ENCODE measurements at places on chromosomes 11 and 22.

GRCh38 chr11:92819830-92820229, 149.6 kb upstream of the MTNR1B start:
- DNase-seq, result no peak

GRCh38 chr22:44538051-44538450, 40.0 kb upstream of the RTL6 start:
- DNase-seq, result peak; percentile 3

- DNase-seq, result no peak
Measured at GRCh38 chr11:57656885-57657193, 723 bp upstream of the CLP1 start.

DNA sequence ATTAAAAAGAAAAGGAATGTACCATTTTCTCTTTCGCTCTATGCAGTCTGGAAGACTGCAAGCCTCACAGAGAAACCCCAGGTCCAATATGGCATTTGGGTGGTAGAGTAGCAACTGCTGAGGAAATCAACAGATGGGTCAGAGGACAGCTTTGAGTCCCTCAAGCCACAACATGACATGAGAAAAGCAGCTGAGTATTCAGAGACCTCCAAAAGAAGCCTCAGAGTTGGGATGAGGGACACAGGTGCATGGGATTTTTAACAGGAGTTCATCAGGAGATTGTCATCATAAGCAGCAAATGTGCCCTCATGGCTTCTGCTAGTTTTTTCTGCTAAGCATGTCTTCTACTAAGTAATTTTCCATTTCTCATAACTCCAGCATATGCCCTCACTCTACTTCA, 111.6 kb downstream of the BLID start:
- no peak for DNase-seq

DNA sequence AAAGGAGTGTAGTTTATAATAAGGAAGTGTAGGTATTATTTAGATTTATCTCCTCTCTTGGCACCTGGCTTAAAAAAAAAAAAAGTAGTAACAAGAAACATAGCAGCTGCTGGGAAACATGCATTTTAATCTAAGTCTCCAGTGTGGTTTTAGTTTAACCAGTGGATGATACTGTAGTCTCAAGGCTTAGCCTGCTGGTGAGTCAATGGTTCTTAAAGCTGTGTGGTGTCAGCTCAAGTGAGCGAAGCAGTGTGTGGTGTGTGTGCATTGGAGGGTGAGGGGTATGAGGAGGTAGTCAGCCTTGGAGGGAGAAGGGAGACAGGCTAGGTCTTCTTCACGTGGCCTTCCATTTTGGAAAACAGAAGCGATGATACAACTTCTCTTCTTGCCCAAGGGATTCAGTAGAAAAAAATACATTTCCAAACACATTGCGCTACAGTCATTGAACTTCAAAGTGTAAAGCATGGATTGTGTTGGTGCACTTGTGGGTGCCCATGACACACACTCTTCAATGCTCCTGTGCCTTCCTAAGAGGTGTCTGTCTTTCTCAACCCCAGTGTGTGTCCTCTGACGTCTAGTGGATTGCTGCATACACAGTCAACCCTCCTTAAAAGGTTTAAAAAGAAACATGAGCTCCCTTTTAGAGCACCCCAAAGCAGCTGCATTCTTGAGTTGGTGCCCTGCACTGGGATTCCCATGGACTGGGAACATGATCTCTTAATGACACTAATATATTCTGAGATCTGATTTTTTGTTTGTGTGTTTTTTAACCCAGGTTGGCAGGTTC, 40.1 kb downstream of the ZBTB16 start:
- no peak for DNase-seq

DNA sequence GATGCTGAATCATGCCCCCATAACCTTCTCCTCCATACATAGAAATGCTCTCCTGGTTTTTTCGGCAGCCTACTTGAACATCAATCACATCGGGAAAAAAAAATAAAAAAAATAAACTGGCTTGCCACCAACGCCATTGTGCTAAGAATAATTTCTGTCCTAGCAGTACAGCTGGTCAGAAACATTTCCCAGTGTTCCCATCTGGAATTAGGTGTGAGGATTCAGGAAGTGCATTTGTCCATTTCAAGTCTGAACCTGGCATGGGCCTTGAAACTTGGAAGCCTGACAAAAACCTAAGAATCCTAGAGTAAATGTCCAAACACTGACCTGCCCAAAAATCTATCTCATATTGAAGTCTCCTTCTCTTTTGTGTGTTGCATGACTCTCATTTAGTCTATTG, 16.6 kb upstream of the NAV2 start:
- no peak for DNase-seq

- no peak for DNase-seq
Measured at GRCh38 chr22:34950489-34950888, 115.5 kb upstream of the ISX start.

GRCh38 chr11:90747057-90747456, 524.2 kb upstream of the CHORDC1 start:
- no peak for DNase-seq

GRCh38 chr22:30564045-30564760, 10.3 kb downstream of the GAL3ST1 start:
- no peak for DNase-seq

GRCh38 chr11:78195917-78196560, 7.3 kb downstream of the USP35 start:
- DNase-seq, result no peak

- no peak for DNase-seq
Measured at GRCh38 chr22:44458044-44459020, 39.7 kb downstream of the RTL6 start.

DNA sequence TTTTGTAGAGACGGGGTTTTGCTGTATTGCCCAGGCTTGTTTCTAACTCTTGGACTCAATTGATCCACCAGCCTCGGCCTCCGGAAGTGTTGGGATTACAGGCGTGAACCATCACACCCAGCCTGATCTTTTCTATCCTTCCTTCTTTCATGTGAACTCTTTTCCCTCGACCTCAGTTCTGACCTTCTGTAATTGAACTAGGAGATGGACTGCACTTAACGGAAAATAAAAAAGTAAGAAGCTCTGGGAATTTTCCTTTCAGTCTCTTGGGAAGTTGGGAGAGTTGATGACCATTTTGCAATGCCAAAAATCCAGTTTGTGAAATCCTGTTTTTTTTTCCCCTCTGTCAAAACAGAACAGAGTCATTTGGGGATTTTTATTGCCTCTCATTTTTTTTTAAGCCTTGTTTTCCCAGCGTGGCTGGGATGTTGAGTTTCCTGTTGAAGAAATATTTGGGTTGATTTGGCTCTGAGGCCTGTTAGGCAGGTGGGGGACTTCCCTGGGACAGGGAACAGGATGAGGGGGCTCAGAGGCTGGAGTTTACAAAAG, 26.9 kb upstream of the CYB5R3 start:
- DNase-seq, result no peak

GRCh38 chr22:24810043-24810749, 4.2 kb downstream of the SGSM1 start:
- DNase-seq, result no peak

GRCh38 chr11:35461917-35462538, 42.7 kb upstream of the SLC1A2 start:
- DNase-seq, result no peak

- no peak for DNase-seq
Measured at GRCh38 chr22:40414311-40414710, 43.9 kb downstream of the SGSM3 start.

DNA sequence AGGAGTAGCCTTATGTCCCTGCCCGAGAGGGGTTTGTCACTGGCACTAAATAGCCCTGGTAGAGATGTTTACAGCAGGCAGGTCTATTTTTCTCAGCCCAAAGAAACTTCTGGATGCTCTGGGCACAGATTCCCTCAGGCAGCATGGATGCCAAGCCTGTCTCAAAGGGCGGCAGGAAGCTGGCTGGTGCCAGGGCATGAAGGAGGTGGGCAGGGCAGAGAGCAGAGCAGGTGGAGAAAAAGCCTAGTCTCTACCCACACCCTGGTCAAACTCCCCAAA, 4.1 kb upstream of the GAS2L1 start:
- no peak for DNase-seq

GRCh38 chr22:42946546-42947198, 68.3 kb downstream of the PACSIN2 start:
- DNase-seq, result no peak

DNA sequence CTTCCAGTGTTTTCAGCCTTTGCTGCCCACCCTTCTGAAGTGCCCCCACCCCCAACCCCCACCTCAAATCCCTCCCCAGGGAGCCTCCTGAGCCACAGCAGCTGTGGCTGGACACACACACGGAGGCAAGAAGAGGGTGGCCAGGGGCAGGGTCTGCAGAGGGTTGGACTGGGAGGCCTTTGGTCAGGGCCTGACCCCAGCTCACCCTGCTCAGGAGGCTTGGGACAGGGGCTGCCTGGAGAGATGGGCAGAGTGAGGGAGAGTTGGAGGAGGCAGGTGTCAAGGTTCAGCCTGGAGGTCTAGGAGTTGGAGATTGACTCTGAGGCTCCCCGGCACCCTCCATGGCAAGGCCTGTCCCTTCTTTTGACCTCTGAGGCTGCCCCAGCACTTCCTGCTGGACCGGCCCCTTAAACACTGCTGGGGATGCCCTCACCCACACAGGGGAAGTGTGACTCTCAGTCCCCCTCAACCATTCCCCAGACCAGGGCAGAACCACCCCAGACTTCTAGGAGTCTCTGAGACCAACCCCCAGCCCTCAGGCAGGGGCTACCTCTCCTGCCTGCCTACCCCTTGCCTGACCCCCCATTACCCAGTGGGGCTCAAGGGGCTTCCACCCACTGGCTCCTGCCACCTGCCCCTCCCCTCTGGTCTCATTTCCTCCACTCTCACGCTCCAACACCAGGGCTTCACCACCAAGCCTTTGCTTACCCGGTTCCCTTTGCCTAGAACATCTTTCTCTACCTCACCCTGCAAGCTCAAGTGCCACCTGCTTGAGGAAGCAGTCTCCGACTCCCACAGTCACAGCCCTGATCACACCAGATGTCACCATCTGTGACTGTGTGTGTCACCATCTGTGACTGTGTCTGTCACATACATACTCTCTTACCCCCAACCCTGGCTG, 8.6 kb downstream of the ARAP1 start:
- no peak for DNase-seq

DNA sequence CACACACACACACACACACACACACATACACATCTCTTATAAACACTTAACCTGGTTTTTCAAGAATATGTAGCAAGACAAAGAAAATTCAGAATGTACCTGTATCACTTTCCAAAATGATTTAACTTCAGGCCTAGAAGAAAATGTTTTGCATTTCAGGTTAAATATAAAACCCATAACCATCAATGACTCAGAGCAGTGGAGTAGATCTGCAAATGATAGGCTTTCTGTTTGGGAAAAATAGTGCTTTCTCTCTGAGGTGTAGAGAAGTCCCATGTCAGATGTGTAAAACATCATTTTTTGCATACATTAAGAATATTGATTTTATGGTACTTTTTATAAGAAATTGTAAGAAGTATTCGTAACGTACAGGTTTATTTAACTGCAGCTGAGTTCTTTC, 116.9 kb downstream of the STK33 start:
- DNase-seq, result no peak

DNA sequence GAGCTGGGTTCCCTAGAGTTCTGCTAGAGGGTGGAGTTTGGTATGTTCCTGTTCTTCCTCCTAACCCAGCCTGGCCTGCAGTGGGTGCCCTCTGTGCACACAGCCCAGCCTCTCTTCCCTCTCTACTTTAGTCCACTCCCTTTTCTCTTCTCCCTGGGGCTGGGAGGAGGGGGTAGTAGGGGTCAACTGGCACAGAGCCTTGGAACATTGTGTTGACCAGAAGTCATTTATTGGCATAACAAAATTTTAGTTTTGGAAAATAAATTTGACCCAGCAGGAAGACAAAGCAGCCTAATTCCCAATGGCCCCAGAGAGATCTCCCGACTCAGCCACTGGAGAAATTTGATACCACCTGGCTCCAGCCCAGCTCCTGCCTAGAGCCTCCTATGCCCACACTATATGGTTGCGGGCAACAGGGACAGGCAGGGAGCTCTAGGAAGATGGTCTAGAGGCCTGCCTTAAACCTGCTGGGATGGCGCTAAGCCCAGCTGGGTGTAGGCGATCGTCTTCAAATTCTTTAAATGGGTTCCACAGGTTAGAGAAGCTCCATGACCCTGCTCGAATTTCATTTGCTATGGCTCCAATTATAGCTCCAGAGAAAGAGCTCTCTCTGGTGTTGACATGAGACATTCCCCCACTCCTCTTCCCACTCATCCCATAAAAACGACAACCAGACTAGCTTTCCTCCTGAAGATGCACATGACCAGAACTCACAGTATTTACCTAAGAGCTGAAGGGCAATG, 9.9 kb downstream of the PCSK7 start:
- no peak for DNase-seq

- DNase-seq, result no peak
Measured at GRCh38 chr22:49573109-49573765, 254.4 kb downstream of the BRD1 start.

GRCh38 chr11:113401718-113402117, 14.1 kb downstream of the ANKK1 start:
- no peak for DNase-seq

DNA sequence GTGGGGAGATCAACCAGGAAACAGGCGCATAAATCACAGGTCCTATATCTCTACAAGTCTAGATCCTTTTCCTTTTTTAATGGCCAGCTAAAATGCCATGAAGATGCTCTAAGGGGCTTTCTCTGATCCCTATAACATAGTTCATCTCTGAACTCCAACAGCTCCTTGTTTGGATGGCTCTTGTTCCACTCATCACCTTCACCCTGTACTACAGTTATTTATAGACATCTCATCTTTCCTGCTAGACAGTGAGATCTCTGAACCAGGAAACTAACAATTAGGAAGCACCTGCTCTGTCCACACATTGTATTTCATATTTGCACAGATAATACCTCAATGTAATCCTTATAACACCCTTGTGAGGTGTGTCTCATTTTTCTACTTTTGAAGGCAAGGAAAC, 31.6 kb downstream of the KCNA4 start:
- DNase-seq, result no peak

GRCh38 chr11:1503708-1504104, 17.1 kb upstream of the MOB2 start:
- no peak for DNase-seq

- DNase-seq, result peak; percentile 70
Measured at GRCh38 chr11:62324731-62325556, 12.3 kb upstream of the ASRGL1 start.

GRCh38 chr11:112878033-112878601, 83.1 kb upstream of the NCAM1 start:
- no peak for DNase-seq

DNA sequence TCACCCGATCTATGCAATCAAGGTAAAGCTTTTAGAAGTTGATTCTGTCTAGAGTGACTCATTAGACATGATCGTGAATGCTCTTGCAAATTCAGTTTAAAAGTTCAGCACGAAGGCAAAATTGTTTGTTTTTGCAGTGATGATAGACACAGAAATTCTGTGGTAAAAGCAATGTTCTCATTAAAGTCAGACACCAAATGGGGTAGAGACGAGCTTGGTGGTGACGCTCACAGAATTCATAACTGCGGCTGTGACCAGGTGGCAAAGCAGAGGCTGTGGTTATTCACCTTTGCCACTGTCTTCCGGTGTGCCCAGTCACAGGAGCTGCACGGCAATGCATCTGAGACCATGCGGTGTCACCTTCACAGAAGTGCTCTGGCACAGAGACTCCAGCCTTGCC, 83.4 kb downstream of the WNT7B start:
- no peak for DNase-seq

- DNase-seq, result peak; percentile 7
Measured at GRCh38 chr11:101428918-101429317, 154.9 kb downstream of the TRPC6 start.

Measured in HepG2 (cell line).